WTC11 (cell line): ENCODE measurements at places on chromosomes 5 and 9.

- no peak for DNase-seq
Observed at GRCh38 chr9:128143525-128144238, 5.6 kb upstream of the LCN2 start.

DNA sequence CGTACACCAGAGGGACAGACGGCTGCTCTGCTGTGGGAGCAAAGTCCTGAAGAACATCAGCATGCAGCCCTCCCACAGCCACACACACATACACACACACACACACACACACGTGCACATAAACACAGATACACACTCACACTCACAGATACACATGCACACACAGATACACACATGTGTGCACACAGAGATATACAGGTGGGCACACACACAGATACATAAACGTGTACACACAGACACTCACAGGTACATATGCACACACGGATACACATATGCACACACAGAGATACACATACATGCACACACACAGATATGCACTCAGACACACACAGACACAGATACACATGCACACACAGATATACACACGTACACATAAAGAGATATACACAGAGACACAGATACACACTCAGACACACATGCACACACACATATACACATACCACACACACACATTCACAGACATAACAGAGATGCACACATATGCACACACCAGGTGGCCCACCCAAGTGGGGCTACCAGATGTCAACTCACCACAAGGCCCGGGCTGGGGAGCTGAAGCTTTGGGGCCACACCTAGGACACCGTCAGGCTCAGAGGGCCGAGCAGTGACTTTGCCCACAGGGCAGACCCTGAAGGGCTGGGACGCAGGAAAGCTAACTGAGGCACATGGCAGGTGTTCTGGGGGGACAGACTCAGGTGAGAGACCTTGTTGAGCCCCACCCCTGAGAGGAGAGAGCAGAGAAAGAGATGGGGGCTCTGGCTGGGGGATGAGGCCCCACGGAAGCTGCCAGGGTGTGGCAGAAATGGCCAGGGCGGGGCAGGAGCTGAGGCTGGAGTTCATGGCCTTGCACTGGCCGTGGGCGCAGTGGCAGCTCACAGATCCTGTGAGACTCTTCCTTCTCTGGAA lies 148.6 kb upstream of the PPP1R26 start:
- DNase-seq: peak; percentile 6

- DNase-seq: no peak
Observed at GRCh38 chr5:11547730-11548129, 356.5 kb downstream of the CTNND2 start.

GRCh38 chr9:8589476-8589875 lies 789.9 kb upstream of the DMAC1 start:
- DNase-seq: no peak

DNA sequence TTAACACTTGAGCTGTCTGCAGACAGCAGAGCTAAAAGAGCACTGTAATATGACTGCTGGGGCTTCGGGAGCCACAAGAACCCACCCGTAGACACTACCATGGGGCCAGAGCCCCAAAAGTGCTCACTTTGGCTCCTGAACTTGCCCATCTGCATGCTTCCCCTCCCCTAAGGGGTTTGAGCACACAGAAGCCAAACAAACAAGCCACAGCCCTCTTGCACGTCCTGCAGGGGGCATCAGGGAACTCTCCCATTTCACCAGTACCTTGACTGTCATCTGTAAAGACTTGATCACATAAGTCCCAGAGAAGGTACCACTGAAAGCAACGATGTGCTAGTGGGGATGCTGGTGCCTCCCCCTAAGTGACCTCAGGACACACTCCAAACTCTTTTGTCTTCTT lies 681.8 kb downstream of the SEMA5A start:
- peak; percentile 68 for DNase-seq

DNA sequence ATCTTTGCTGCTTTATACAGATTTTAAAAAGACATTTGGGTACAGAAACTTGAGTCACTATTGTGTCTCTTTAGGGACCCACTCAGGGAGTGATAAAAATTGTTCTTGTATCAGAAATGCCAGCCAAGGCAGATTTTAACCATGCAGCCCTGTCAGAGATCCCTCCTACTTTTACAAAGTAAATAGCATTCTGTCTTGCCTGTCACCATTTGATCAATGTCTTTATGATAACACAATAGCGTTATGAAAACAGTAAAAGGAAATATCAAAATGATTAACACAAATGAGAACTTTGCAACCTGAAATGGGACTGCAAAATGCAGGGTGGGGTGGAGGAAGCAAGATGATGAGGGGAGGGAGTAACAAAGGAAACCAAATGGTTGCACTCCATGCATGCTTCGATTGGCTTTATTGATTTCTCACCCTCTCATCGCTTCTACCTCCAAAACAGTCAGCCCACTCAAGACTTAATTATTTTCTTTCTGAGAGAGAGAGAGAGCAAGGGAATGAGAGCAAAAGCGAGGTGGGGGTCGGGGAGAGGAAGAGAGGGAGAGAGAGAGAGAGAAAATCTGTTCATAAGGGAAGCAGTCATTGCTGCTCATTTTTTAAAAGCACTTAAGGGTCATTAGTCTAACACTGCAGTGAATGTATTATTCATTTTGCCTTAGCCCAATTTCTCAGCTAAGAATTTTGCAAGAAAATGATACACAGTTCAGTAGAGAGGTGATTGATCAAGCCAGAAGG lies 576.5 kb downstream of the CSNK1G3 start:
- no peak for DNase-seq

GRCh38 chr5:38641003-38641402 lies 84.6 kb upstream of the LIFR start:
- DNase-seq: no peak

DNA sequence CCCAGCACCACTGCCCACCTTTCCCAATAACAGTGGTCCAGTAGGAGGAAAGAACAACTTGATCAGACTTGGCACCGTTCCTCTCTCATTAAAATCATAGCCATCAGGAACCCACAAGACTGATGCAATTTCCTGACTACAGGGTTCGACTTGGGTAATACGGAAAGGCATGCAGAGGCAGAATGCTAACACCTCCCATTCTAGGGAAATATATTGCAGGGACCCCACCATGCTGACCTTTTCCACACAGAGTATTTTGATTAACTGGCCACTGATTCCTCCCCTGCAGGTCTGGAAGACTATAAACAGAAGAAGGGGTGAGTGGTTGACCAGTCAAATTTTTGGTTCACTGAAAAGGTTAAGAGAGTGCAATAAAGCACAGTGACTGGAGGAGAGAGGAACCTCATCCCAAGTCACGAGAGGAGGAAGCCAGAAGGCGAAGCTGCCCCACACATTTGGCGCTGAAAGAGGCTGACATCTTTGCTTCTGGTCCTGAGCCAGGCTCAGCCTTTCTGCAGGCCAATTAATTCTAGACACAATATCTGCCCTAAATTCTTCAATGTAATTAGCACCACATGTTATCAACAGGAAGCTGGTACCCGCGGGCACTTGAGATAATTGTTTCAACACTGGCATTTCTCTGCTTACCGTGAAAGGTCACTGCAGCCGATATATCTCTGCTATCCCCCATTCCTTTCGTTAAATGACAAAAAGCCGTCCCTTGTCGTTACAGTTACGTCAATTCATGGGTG lies 64.7 kb upstream of the SPOCK1 start:
- DNase-seq: no peak

DNA sequence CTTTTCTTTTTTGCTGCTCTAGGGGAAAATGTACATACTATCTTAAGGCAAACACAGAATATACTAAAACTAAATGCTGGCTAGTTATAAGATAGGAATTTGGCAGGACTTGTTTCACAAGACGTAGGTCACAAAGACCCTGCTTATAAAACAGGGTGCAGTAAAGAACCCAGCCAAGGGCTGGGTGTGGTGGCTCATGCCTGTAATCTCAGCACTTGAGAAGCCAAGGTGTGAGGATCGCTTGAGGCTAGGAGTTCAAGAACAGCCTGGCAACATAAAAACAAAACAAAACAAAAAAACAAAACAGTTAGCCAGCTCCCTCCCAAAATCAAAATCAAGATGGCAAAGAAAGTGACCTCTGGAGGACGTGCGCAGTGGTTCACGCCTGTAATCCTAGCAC lies 49.5 kb upstream of the DENND4C start:
- DNase-seq: no peak

DNA sequence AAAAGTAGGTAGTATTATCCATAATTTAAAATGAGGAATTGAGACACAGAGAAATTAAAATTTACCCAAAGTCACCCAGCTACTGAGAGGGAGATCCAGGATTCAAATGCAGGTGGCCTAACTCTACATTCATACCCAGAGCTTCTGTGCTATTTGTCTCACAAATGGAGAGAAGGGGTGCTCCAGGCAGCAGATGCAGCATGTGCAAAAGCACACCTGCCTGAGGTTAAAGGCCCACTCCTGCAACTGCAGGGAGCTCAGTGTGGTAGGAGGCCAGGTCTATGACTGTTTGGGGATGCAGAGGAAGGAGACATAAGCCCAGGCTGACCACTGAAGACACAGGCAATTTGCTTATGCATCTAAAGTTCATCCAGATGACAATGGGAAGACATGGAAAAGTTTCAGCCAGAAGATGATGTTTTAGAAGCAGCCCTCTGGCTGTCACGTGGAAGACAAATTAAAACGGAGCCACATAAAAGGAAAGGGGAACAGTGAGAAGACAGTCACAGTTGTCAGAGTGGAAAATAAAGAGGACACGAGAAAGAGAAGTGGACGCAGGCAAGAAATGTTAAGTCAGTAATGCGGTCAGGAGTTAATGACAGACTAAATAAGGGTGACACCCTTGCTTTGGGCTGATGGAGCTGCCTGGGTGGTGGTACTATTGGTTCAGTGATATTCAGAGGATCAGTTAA lies 214.7 kb downstream of the EBF1 start:
- DNase-seq: no peak

DNA sequence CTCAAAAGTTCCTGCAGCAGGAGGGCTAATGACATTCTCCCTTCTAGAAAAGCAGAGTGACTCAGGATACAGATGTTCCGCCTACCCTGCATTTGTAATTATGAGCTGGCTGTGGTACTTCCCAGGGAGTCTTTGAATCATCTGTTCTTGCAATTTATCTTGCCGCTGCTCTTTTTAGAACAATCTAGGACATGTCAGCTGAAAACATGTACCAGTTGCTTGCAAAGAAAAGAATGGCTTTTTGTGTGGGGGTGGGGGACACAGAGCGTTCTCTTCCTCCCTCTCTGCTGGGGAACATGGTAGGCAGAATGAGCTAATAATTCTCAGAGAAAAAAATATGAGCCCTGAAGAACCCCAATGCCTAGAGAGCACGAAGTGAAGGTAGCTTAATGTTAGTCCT lies 51.7 kb upstream of the TUT7 start:
- DNase-seq: no peak

GRCh38 chr5:158224253-158224652 lies 365.3 kb upstream of the CLINT1 start:
- DNase-seq: no peak

DNA sequence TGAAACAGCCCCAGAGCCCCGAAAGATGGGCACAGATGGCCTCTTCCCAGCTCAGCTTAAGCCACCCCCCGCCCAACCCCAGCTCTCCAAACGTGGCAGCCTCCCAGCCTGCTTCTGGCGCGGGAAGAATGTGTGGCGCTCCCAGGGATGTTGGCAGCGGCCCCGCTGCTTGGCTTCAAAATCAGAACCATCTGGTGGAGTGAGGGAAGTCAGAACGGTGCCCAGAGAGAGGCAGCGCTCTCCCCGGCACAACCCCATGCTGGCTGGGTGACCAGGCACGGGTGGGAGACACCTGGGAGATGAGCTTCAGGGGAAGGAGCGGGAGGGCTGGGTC lies 72.7 kb upstream of the ORM1 start:
- DNase-seq: no peak

GRCh38 chr9:88826771-88827181 lies 164.5 kb upstream of the S1PR3 start:
- DNase-seq: no peak

DNA sequence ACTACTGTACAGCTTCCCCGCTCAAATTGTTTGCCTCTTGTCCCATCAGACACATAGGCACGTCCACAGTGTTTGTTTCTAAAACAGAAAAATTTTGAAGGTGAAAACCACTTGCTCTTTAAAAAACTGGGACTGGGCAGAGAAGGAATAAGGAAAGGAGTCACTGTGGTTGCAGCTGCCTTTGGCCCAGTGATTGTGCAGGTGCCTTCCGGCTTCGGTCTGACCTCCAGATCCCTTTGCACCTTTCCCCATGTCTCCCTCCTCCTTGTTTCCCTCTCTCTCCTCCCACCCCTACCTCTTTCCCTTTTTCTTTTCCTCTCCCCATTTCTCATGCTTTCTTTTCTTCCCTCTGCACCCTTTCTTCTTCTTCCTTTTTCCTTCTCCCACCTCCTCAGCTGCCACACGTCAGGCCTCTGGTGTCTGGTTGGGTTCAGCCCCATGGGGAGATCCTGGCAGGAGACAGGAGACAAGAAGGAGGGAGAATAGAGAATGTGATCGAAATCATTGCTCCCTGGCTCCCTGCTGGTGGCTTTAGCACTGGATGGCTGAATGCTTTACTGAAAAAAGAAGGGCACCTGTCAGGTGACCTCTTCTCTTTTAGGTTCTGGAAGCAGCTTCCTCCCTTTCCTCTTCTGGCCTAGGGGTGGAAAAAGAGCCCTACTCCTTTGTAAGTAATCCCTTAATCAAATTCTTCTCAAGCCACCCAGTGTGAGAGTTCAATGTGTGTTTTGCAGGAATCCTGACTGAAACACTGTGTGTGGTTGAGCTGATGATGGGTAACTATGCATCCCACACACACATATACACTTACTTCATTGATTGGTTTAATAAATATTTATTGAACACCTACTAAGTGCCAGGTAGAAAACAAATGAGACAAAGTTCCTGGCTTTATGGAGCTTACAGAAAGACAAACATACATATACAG lies 267.3 kb downstream of the MAST4 start:
- DNase-seq: peak; percentile 14

GRCh38 chr5:14821100-14821845 lies 50.3 kb downstream of the ANKH start:
- no peak for DNase-seq

- no peak for DNase-seq
Observed at GRCh38 chr5:107982703-107983425, 312.1 kb upstream of the EFNA5 start.

GRCh38 chr5:95822542-95823181 lies at the start of gene GLRX:
GLRX (minus strand) TSS chr5:95822726; CDS start chr5:95822662, 64 bp downstream.
- peak; percentile 56 for DNase-seq

DNA sequence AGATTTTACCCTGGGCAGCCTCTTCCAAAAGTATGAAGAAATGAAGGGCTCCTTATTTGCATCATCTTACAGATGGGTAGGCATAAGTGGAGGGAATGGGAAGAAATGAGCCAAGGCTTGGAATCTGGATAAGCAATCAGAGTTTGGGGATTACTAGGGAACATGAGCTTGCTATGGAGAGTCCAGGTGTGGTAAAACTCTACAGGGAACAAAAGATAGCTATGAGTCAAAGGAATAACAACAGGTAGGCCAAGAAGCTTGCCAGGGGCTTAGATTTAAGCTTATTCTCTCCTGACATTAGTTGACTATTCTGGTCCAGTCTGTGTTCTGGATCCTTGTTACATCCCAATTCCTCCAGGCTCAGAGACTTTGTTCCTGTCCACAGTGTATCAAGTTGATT lies 16.4 kb downstream of the RFK start:
- no peak for DNase-seq

DNA sequence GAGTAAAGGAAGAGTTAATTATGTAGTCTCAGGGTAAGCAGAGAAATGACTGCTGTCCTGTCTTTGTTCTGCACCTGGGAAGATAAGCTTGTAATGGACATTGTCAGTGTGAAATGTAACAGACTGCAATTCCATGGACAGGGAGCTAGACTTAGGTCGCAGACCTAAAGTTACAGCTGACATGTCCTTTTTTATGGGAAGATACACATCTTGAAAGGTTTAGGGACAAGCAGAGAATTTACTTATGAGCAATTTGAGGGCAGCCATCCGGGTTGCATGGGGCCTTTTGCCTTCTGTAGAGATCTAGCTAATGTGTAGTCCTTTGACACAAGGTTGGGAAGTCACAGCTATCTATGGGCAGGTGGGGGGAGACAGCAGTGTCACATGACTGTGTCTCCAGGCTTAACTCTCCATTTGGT lies 85.7 kb downstream of the SERINC5 start:
- DNase-seq: no peak
